ENCODE measurements at places on chromosomes 2 and 18.

DNA sequence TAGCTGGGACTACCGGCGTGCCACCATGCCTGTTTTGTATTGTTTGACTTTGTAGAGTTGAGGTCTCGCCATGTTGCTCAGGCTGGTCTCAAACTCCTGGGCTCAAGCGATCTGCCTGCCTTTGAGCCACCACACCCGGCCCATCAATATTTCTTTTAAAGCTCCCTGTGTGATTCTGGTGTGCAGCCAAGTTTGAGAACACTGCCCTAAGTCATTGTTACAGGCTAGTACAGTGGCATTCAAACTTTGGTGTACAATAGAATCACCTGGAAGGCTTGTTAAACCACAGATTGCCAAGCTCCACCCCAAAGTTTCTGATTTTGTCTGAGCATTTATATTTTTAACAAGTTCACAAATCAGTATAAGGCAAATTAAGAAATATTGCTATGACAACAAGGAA lies 99.9 kb downstream of the RBBP8 start:
- DNase-seq: peak; percentile 54

GRCh38 chr18:48594471-48595094 lies 55.8 kb downstream of the CTIF start:
- DNase-seq: no peak

- no peak for DNase-seq
These were observed 232.0 kb downstream of the STK39 start for GRCh38 chr2:168015274-168015953.

DNA sequence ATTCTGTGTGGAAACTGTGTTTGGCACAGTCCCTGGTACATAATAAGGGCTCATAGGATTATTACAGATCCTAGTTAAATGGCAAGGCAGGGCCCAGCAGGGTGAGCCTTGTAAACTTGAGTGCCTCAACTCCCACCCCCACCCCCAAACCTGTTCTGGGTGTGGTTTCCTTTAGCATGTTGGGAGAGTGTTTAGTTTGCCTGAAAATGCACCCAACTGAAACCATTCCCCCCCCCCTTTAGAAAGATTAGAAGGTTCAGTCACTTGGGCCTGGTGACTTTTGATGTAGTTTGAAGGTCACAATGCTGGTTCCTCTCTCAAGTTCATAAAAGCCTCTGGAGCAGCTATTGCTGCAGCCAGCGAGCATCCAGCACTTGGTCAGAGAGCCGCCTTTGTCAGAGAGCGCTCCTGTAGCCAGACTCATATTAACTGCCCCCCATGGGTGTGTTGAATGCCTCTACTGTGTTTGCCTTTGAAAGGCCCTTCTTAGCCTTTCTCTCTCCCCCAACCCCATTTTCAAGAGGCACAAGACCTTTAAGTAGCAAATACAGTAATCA lies 113.7 kb downstream of the SPTBN1 start:
- peak; percentile 8 for DNase-seq

DNA sequence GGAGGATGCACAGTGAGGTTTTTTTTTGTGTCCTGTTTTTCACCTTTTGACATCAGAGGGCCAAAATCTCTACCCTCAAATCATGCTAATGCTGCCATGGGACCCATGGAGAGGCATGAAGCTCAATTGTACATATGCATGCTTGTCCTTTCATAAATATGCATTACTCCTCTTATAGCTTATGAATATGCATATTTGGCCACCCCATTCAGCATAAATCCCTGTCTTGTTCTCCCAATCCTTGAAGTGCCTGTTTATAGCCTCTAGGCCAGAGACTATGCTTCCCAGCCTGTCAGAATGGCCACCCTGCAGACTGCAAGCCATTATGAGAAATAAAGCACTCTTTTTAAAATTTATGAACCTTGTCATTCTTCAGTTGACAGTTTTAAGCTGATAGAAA lies 696.4 kb upstream of the ZNF804A start:
- DNase-seq: no peak

DNA sequence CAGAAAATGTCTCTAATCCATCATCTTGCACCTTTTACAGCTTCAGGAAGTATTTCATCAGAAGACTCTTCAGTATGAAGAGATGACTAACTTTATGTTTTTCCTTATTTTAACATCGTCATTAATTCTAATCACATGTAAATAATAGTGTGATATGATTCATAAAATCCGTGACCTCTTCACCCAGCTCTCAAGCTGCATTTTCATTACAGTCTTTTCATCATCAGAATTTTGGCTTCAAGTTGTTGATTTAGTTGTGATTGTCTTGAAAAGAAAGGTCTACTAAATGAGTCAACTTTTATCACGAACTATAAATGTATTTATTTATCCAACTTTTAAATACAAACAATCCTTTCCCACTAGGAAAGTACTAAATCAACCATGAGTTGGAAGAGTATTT lies 410.3 kb downstream of the LRP1B start:
- DNase-seq: no peak

GRCh38 chr2:5777131-5777535 lies 84.9 kb downstream of the SOX11 start:
- no peak for DNase-seq

GRCh38 chr2:24181849-24182248 lies 7.0 kb downstream of the FAM228A start:
- no peak for DNase-seq

DNA sequence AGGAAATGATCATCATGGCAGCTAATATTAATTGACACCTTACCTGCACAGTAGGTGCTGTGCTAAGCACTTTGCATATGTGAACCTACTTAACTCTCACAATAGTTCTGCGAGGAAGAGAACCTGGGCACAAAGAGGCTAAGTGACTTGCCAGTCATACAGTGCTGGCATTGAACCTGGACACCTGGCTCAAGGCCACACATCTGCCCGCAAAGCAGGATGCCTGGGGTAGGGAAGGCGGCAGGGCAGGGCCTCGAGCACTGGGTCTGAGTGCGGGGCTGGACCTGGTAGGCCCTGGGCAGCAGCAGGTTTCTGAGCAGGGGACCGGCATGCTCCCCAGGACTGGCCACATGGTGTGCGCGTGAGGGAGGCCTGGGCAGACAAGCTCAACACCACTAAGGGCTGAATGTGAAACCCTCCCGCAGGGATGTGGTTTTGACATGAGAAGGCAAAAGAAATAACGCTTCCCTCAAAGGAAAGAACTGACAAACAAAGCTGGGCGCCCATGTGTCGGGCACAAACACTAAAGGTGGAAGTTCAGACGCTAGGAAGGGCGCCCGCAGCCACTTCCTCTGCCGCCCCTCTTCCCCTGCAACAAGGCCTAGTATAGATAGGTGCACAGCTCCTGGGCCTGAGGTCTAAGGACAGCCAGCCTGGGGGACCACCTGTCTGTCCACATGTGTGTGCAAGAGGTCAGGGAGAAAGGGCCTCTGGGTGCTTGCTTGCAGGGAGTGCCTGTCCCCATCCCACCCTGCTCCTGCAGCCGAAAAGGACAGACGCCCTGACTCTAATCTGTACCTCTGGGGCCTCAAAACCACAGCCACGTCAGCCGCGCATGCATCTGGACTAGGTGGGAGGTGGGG lies 92.5 kb downstream of the ZFP36L2 start:
- DNase-seq: no peak

- DNase-seq: no peak
These were observed 422.4 kb downstream of the PID1 start for GRCh38 chr2:228848638-228849037.

- DNase-seq: peak; percentile 67
These were observed 276.5 kb upstream of the ATP5MC3 start for GRCh38 chr2:175457895-175458448.

DNA sequence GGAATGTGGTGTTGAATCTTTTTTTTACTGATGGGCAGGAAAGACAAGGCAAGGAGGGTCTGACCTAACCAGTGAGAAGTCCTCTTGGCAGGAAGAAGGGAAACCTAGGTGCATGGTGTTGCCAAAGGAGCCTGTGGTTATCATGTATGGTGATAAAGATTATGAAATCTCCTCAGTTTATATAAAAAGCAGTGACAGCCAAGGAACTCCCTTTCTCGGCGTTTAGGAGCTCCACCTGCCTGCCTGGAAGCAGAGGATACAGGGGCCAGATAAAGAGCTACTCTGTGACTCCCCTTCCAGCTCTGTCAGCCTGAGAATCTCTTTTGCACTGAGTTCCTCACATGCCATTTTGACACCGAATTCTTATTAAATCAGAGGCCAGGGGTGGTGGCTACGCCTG lies 26.1 kb downstream of the COLEC12 start:
- DNase-seq: no peak

GRCh38 chr18:10544093-10544748 lies 18.4 kb downstream of the NAPG start:
- DNase-seq: no peak

DNA sequence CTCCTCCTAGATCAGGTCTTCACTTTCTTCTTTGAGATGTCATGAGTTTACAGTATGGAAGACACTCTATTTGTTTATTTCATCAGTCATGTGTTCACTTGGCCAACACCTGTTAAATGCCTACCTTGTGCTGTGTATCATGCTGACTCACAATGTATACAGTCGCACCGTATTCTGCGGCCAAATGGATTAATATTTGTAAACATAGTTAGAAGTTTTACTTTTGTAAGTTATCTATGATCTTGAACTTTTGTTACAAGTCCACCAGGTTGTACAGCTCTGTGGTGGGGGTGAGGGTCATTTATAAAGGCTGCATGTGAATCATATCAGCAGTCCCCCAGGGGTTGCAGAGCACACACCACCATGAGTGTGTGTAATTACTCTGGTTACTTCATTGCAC lies 408.7 kb upstream of the NRP2 start:
- peak; percentile 38 for DNase-seq

- DNase-seq: peak; percentile 39
These were observed 22.6 kb downstream of the MEIS1 start for GRCh38 chr2:66457545-66457944.

DNA sequence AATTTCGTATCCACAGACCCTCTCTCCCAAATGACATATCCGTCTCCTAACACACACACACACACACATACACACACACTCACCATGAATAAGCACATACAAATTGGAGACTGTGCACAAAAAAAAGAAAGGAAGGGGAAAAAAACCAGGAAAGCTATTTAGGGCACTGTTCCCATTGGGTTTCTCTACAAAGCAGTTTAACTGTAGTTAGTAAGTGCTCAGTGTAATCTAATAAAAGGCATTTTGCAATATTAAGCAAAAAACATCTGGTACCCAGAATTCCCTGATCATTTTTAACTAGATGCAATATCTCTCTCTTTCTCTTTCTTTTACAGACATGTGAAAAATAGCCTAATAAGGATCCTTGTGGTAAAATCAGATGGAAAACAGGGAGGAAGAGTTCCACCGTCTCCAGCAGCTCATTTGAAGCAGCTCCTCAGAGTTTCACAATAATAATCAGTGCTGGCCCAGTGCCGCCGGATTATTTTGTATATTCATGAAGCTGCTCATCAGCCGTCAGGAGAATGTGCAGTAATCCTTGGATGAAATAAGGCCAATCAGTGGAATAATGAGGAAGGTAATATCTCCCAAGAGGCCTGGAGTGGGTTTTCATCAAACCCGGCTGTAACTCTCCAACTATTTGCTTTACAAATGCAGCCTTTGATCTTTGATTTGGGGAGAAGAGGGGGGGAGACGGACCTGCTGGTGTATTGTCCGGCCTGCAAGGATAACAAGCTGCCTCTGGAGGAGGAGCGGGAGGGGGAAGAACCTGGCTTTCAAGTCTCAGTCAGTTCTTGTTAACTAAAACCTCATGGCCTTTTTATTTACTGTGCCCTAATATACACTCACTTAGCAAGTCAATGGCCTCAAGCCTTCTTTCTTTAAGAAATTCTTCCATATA lies 227.6 kb upstream of the SMIM21 start:
- DNase-seq: peak; percentile 31

GRCh38 chr2:165895974-165896373 lies 57.6 kb downstream of the TTC21B start:
- no peak for DNase-seq

- no peak for DNase-seq
These were observed 112.7 kb upstream of the TEKT4 start for GRCh38 chr2:94758546-94758945.

- no peak for DNase-seq
These were observed 9.1 kb upstream of the B3GNT7 start for GRCh38 chr2:231386446-231386845.

GRCh38 chr18:79197531-79197930 lies 128.3 kb downstream of the ATP9B start:
- DNase-seq: peak; percentile 95

DNA sequence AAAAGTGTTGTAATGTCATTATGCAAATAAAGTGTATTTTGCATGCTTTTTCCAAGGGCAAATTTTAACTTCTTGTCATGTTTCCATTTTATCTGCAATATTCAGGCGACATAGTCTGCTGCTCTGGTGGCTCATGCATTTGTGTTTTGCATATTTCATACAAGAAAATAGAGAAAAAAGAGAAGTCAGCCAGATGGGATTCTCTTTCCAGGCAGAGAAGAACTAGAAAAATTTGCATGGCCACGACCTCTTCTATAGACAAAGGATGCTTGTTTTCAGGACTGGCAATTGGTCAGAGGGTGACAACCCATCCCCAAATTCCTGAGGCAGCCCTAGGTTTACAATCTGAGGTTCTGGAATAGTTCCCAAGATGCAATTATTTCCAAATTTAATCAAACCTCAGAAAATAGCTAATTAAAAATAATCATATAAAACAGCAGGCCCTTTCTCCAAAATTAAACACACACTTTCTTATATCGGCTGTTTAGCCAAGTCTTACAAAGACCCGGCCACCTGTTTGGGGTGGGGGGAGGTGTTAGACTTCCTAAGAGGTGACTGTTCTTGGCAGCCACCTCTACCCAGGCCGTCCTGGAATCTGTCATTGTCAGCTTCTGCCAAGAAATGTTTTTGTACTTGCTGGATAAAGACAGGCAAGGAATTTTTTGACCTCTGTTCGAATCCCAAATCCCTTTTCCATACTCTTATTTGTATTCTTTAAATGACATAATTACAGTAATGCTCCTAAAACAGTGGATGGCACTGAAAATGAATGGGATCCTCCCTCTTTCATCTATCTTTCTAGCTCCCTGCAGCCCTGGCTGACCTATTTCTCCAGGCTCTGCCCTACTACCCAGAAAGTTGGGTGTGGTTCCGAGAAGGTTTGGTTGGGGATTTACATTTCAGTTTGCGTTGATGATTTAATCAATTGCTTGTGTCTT lies 20.8 kb upstream of the SOS1 start:
- DNase-seq: no peak

DNA sequence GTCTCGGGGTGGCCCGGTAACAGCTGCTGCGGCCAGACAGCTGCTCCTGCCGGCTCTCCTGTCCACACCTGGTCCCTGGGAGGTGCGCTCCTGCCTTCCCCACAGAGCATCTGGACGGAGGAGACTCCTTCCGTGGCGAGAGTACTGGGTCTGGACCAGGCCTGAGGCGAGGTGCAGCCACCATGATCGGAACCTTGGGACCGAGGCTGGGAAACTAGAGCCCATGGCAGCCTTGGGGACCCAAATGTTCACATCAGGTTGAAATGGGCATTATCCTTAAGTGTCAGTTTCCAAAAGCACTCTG lies 628 bp downstream of the GIGYF2 start:
- DNase-seq: peak; percentile 52

- DNase-seq: no peak
These were observed 9.3 kb upstream of the DNAJC10 start for GRCh38 chr2:182706751-182707150.

DNA sequence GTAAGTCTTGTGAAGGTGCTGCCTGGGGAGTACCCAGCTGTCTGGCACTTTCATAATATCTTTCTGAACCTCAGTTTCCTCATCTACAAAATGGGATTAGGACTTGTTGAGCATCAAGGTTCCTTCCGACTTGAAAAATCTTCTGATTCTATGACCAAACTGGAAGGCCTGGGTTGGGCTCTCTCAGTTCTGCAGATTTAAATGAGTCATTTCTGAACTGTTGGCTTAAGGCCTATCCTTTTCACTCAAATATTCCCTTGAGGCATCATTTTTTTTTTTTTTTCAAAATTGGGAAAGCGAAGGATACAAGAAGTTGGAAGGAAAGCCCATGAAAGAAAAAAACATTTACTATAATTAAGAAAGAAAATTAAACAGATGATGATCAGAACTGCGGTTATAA lies 40.8 kb upstream of the CYP1B1 start:
- no peak for DNase-seq
